ENCODE measurements at places on chromosomes 6 and 20.
A peak's percentile ranks its signal among the peaks of the same experiment; 100 is the strongest.

DNA sequence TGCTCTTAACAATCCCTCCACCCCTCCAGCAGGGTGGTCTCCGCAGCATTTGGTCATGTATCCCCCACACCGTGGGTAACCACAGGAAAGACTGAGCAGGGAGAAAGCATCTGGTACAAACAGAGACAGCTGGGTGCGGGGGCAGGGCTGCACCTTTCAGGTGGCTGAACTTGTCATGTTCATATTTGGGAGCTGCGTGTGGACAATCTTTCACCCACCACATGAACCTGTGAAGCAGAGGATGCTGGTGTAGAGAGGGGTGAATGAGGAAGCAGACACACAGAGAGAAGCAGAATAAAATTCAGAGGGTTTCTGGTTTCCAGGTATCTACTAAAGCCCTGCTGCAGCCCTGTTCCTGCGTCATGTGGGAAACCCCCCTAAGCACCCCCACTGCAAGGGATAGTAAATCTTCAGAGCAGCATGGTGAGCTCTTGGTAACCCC, 8.9 kb downstream of the GFOD1 start:
- no peak for ATAC-seq

- peak; percentile 50 for ATAC-seq
These were observed 28.3 kb downstream of the KCNQ5 start for GRCh38 chr6:72650081-72650745.

DNA sequence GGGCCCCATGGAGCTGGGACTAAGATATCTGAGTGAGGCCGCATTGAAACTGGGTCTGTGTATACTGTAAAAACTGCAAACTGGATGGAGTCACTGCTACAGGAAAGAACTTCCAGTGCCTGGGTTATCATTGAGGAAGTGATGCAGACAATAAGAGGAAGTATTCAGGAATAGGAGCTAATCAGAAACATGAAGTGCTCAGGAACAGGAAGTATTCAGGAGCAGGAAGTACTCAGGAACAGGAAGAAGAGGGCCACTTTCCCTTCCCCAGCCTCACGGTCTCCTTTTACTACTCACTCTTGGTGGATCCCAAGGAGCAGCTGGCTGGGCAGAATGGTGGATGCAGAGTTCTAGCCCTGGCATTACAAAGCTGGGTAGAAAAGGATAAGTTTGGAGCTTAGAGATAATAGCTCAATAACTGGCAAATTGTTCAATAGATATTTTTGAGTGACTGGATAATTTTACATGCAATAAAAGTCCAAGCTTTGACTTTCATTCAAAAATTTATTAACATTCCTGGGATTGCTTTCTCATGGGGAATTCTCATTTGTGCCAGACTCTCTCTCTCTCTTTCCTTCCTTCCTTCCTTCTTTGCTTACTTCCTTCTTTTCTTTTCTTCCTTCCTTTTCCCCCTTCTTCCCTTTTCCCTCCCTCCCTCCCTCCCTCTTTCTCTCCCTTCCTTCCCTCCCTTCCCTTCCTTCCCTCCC, 82.2 kb upstream of the PAX1 start:
- ATAC-seq = no peak

- ATAC-seq = no peak
These were observed 173.1 kb upstream of the MMS22L start for GRCh38 chr6:97456070-97456469.
